ENCODE measurements at places on chromosomes 4 and X. TPM values are rescaled to one million over a fixed set of nuclear protein-coding genes. Genes with fewer than 3 reads are reported as not detected.

RGS12 gene
- 43.4 TPM for total RNA-seq

NCAPG gene
- 45.3 TPM for total RNA-seq

TEC gene
- 0.08 TPM for total RNA-seq

NKX6-1 gene
- total RNA-seq, result not detected

UGT2A3 gene
- not detected for total RNA-seq

F8A2 gene
- 0.23 TPM for total RNA-seq

GCNA gene
- total RNA-seq, result 0.39 TPM

MAGEB17 gene
- not detected for total RNA-seq

AKAP4 gene
- not detected for total RNA-seq

CACNA1F gene
- total RNA-seq, result not detected

RXFP1 gene
- not detected for total RNA-seq

CPE gene
- 3.4 TPM for total RNA-seq

ADGRG2 gene
- total RNA-seq, result not detected

PNMA6F gene
- not detected for total RNA-seq

DMRTC1B gene
- total RNA-seq, result not detected

RPA4 gene
- total RNA-seq, result 0.34 TPM

LNX1 gene
- total RNA-seq, result 0.39 TPM

L1CAM gene
- 3.0 TPM for total RNA-seq

EGF gene
- 1.5 TPM for total RNA-seq

NEUROG2 gene
- not detected for total RNA-seq

ETDB gene
- not detected for total RNA-seq

NOA1 gene
- total RNA-seq, result 26.7 TPM
